Neural crest cell (in vitro differentiated cells): ENCODE measurements at places on chromosomes 11 and 22. TPM values are rescaled to one million over a fixed set of nuclear protein-coding genes. Genes with fewer than 3 reads are reported as not detected.

GRCh38 chr11:45881708-45882368, 3.6 kb upstream of the MAPK8IP1 start:
- no peak for DNase-seq

DNA sequence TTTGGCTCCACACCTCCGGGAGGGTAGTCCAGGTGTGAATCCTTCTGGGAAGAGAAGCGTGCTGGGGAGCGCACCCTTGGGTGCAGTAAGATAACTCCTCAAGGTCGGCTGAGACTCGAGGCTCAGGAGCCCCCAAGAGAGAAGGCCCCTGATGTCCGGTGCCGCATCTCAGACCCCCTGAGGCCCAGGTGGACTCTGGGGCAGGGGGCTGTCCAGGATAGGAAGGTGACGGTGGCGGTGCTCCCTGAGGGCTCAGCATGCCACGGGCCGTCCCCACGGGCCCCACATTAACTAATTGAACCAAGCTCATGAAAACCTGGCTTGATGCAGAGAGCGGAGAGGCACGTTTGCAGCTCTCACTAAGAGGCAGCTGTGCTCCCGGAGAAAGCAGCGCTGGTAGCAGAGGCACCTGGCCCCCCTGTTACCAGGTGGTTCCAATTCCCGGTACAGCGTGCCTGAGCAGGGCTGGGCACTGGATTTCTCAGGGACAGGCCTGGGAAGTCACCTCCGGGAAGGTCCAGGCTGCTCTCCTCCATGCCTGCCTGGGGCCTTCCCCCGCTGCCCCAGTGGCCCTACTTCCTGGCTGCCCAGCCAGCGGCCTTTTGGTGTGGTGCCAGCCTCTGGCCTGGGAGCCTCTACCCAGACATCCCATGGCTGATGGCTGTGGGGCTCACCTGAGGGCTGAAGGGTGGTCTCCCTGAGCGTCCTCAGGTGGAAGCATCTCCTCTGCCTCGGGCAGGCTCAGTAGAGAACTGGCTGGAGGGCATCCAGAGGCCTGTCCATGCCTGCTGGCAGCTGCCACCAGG, 1.1 kb downstream of the KCNQ1 start:
- no peak for DNase-seq

DNA sequence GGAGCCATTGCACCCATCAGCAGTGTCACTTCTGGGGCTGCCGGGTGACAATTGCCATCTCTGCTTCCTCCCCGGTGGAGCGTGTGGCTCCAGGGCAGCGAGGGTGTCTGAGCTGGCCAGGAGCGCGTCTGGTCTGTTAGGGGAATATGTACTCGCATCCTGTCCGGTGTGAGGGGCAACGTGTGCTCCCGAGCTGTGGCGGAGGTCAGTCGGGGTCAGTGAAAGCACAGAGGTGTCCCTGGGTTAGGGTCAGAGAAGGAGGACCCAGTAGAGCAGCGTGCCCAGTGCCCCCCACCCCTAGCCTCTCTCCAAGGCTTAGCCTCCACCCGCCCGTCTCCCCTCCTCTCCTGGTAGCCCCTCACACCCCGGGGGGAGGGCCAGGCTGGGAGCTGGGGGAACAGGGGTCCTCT, 1.5 kb downstream of the CLCF1 start:
- no peak for DNase-seq

DNA sequence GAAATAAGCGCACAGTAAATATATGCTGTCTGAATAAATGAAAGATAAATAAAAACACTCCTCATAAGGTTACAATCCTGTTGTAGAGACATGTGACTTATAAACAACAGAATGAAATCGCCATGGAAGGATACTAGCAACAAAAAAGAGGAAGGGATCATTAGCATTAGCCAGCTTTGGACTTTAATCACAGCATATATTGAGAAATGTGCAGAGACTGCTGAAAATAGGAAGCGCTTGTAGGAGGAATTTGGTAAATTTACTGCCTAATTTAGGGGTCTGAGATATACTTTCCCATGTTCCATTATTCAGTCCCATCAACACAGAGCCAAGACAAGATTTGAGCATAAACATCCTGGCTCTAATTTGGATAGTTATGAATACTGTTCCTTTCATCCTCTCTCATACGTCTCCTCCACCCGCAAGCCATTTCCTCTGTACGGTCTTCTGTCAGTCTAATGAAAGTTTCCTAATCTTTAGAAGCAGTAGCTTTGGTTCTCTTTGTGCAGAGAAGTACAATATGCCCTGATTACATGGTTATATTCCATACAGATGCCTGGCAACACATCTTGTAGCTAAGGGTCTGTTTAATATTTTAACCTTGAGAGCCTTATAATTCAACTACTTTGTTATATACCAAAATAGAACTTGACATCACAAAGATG, 37.1 kb upstream of the AKIP1 start:
- no peak for DNase-seq

GRCh38 chr11:14093065-14093464, 130.5 kb downstream of the SPON1 start:
- no peak for DNase-seq

DNA sequence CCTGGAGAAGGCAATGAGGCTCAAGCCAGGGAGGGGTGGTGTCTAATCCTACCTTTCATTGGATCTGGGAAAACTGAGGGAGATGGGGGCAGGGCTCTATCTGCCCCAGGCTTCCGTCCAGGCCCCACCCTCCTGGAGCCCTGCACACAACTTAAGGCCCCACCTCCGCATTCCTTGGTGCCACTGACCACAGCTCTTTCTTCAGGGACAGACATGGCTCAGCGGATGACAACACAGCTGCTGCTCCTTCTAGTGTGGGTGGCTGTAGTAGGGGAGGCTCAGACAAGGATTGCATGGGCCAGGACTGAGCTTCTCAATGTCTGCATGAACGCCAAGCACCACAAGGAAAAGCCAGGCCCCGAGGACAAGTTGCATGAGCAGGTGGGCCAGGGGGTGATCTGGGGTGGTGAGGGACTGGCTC, at the start of gene FOLR1:
Gene FOLR1 (plus strand): TSS at position 180 of the 421 bp plus-strand sequence. CDS start 34 bp downstream, at position 214.
- no peak for DNase-seq

- DNase-seq = no peak
These were observed 57.0 kb downstream of the BCR start for GRCh38 chr22:23237201-23237798.

DNA sequence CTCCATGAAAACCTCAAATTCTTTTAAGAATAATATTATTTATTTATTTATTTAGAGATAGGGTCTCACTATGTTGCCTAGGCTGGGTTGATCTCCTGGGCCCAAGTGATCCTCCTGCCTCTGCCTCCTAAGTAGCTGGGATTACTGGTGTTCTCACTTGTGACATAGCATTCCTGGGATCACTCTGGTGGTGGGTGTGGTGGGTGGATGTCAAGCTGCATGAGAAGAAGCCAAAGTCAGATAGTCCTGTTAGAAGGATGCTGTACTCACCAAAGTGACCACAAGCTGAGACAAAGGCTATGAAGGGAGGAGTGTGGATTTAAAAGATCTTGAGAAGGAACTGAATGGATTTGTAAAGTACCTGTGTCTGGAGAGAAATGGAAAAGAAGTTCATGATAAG, 87.9 kb upstream of the SPON1 start:
- no peak for DNase-seq

DNA sequence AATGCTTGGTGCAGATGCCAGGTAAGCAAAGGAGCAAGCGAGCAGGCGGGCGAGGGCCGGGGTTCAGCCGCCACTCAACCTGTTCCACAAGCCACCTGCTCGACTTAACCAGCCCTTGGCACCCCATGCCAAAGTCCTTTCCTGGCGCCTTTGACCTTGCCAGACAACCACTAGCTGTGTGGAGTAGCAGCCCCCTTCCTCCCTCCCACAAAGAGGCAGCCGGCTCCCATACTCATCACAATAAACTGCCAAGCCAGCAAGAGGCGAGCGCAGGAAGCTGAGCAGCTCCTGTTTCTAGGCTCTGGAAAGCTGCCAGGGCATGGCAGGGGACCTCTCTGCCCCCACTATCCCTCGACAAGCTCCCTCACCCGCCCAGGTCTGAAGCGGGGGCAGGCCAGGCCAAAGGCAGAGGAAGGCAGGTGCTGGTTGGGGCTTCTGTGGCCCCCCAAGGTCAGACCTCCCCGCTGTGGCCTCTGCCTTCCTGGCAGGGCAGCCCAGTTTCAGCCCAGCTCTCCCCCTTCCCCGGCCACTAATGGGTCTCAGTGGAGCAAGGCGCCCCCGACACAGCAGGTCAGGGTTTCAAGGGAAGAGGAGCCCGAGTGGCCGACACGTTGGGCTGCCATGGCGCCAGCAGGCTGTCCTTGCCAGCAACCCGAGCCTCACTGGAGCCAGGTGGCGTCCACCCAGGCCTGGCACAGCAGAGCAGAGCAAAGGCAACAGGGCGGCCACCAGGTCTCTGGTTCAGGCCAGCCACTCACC, 15.3 kb downstream of the MACROD1 start:
- DNase-seq = no peak

GRCh38 chr11:10455637-10456487, 798 bp downstream of the AMPD3 start:
- DNase-seq = no peak

DNA sequence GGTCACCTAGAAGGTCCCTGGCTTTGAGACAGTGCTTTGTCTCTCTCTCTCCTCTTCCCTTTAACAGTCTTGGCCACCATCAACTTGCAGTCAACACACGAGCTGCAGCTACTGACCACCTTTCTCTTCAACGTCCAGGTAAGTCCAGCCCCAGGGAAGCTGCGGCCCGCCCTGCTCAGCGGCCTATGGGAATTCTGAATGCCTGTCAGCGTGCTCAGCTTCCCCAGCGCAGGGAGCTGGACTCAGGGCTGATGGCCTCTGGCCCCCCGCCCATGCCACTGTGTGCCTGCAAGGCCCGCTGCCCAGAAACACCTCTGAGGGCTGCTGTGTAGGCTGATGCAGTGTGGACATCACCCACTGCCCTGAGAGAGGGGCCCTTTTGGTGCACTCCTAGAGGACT, 32.5 kb downstream of the GLB1L2 start:
- no peak for DNase-seq

GRCh38 chr22:47996446-47996857, 1234.0 kb downstream of the TBC1D22A start:
- no peak for DNase-seq

DNA sequence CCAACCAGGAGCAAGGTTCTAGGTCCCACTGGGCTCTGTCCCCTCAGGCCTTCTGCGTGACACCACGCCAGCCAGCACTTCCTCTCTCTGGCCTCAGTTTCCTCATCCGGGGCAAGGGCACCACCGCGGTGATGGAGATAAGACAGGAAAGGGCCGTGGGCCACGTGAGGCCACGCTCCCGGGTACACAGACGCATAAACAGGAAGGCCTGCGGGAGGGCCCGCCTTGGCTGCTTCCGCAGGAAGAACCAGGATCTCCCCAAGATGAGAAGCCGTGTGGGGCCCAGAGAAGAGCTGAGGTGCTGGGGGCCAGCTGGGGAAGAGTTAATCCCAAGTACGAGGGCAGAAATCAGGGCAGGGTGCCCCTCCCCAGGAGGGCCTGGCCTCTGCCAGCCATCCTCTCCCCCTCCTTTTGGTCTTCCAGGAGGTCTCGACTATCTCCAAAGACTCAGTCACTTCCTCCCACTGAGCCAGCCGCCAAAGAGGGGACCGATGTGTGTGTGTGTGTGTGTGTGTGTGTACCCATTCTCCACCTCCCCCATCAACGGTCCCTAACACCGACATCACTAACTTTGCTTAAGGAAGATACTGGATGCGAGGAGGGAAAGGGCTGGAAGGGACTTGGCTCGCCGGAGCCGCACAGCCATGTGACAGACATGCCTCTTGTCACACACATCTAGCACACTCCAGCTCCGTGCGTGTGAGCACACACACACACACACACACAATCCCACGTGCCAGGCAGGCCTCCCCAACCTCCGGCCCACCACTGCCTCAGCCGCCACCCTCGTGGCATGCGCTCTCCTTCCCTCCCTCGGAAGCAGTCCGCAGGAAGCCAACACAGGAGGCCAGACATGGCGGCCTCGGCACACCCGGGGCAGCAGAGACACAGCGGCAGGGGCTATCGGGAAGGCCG, 1.4 kb downstream of the MFNG start:
- DNase-seq = no peak

DNA sequence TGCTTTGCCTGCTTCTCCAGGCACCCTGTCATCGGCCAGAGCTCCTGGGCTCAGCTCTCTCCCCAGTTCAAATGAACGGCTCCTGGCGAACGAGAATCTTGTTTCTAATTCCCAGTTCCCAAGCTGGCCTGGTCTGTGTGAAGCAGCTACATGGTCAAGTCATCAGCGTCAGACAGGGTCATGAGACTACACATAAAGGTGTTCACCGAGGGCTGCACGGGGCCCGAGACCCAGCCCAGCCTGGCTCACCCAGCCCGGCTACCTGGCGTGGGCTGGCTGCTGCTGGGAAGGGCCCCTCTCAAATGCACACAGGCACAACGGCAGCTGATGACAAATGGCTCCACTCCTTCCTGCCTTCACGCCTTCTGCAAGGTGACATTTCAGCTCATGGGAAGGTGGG, 14.6 kb upstream of the CELSR1 start:
- no peak for DNase-seq

DNA sequence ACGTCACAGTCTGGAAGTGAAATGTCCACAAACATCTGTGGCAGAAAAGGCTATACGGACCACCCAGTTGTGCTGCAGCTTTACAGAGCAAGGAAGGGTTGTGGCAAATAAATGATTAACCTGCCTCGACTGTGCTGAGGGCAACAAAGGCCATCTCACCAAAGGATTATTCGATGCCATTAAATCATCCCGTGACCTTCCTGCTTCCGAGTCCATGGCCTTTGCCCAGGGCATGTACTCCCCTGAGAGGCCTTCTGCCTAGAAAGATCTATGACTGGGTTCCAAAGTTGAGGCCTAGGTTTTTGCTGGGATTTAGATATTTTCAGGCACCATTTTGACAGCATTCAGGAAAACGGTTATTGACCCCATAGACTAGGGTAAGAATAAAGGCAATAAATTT, 9.2 kb downstream of the CDPF1 start:
- no peak for DNase-seq

GRCh38 chr11:29029452-29029851, 921.3 kb downstream of the METTL15 start:
- no peak for DNase-seq

DNA sequence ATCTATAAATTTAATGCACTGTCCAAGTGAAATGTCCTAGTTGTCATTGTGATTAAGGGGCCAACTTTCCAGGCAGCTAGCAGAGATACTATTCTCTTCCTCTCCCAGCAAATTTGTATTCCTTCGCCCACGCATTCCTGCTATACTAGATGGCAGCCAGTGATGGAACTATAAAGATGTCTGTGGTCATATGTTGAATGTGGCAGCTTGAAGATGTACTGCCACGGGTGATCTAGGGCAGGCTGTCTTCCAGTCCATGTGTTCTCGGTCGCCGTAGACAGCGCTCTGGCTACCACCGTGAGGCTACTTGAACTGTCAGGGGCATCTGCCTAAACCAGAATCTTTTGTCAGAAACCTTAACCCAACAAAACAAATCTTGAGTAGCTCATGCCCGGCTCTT, 8.3 kb upstream of the SIDT2 start:
- no peak for DNase-seq

C11orf91 gene
- total RNA-seq = 0.57 and 0.68 TPM in 2 replicates

LMNTD2 gene
- total RNA-seq = 1.8 and 2.2 TPM in 2 replicates

THY1 gene
- 75.4 and 90.3 TPM in 2 replicates for total RNA-seq

EFCAB6 gene
- 1.5 and 2.3 TPM in 2 replicates for total RNA-seq

ARHGAP8 gene
- 0.61 and 0.96 TPM in 2 replicates for total RNA-seq

KIRREL3 gene
- 0.64 and 0.82 TPM in 2 replicates for total RNA-seq

RIC3 gene
- 8.9 and 9.1 TPM in 2 replicates for total RNA-seq
